ENCODE measurements at places on chromosomes 12 and 14. TPM values are rescaled to one million over a fixed set of nuclear protein-coding genes. Genes with fewer than 3 reads are reported as not detected.

DNA sequence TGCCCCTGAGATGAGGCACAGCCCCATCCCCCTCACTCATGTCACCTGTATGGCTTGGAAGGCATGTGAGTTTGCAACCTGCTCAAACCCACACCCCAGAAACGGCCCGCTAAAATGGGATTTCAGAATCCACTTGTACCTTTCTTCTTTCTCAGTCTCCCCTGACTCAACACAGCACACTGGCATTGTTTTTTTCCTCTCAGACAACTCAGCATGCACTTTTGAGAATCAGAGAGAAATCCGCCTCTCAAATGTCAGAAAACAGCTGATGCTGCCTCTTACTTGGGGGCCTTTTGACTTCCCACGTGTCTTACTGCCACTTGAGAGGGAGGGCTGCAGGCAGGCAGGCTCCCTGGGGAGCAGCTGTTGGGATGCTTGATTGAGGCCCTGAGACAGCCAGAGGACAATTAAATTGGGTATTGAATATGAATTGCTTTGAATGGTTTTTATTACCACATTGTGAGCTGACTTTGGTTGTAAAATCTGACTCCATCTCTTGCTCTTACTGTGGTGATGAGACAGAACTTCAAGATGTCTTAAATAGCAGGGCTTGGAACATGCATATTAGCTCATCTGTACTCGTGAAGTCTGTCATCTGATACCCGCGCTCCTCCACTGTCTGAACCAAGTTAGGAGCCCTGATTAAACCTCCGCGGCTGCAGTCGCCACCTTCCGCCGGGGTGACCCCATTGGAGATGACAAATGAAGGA lies 96.6 kb downstream of the APAF1 start:
- no peak for DNase-seq
- no peak overlapping the region for H3K4me3 ChIP-seq
- H3K27ac ChIP-seq: peak overlapping the region; percentile 73
- peaks cover 23% of the 10 kb centered on the region for H3K4me1 ChIP-seq
- no peaks in the 10 kb centered on the region for H3K36me3 ChIP-seq

- H3K27ac ChIP-seq: peak within 1 kb of the TSS; percentile 52
- peaks cover 3% of the 10 kb centered on the region for H3K36me3 ChIP-seq
- H3K27me3 ChIP-seq: no peaks in the 10 kb centered on the region
- no peak for DNase-seq
- H3K4me1 ChIP-seq: peaks cover 43% of the 10 kb centered on the region
- H3K4me3 ChIP-seq: peak within 1 kb of the TSS; percentile 94
Observed at GRCh38 chr14:69152902-69153151, at the start of gene DCAF5. Gene DCAF5 (minus strand): TSS chr14:69153119. CDS start chr14:69152978, 141 bp downstream.

DNA sequence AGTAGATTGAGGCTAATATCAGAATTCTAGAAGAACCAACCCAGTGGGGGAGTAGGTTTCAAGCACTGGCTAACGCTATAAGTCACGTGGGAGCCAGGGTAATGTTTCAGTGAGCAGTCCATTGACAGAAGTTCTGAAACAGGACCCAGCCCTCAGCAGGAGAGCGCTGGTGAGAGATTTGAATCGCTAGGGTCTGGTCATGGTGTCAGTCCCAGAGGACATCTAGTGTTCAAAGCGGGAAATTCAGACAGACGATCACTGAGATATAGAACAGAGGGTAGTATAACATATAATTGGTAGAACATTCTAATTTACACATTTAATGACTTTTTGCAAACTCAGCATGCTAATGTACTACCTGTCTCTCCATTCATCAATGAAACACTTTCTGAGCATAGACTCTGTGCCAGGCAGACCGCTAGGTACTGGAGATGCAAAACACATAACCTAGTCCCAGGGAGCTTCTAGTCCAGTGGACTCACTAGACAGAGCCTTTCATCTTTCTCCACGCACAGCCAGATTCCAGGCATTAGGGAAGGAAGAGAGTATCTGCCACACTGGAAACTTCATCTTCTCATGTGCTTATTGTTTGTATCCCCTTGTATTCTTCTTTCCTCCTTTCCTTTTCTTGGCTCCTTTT lies 35.4 kb upstream of the RNASE3 start:
- H3K4me1 ChIP-seq: peaks cover 23% of the 10 kb centered on the region
- H3K36me3 ChIP-seq: no peaks in the 10 kb centered on the region
- DNase-seq: peak; percentile 87
- H3K4me3 ChIP-seq: no peak overlapping the region

Gene MYH6
- not detected for total RNA-seq

Gene HAL
- 1.5 TPM for total RNA-seq

Data from PC-3 (cell line).